ENCODE measurements at places on chromosomes 7 and 10.

DNA sequence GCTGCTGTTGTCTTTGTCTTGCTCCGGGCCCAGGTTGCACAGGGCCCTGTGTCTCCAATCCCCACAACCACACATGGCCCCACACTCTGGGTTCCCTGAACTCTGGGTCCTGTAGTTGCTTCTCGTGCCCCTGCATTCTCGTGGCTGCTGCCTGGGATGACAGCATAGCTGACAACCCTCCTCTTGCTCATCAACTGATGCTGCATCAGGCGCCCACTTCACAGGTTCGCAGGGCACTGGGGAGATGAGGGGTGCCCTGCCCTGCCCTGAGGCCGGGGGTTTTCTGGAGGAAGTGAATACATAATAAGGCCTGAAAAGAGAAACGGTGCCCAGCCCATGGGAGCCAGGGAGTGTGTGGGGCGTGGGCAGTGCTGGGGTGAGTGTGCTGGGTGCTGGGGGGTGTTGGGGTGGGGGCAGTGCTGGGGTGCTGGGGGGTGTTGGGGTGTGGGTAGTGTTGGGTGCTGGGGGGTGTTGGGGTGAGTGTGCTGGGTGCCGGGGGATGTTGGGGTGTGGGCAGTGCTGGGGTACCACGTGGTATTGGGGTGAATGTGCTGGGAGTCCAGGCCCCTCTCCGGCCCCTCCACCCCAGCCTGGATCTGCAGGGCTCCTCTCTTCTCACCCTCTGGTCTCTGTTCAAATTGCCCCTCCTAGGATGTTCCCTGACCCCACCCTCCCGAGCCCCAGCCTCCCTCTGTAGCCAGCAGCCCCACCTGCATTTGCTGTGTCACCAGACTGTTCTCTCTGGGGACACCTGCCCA is 2.0 kb upstream of the MTG1 start:
- DNase-seq, result no peak

DNA sequence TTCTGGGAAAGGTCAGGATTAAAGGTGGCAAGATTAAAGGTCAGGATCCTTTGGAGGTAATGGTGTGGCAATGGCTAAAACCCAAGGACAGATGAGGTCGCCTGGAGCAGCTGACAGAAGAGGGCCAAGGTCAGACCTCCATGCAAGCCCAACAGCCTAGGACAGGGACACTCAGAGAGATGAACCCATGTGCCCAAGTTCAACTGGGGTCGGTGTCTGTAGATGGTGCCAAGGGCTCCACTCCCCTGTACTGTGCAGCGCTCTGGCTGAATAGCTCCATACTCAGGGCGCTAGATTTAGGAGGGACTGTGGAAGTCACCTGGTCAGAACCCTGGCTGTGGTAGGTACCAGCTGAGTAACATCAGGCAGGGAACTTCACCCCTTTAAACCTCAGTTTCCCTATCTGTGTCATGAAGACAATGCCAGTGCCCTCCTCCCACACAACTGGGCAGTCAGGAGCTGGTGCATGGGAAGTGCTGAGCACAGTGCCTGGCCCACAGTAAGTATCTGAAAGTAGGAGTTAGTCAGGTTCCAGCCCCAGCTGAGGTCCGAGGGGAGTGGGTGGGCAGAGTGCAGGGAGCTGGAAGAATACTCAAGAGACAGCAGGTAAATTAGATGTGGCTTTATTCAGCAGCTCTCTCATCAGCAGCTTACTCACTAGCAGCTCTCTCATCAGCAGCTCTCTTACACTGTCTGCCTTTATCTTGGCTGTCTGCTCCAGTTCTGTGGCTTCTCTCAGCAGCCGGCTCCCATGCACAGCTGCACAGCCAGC is 327.1 kb downstream of the GLRX3 start:
- no peak for DNase-seq

DNA sequence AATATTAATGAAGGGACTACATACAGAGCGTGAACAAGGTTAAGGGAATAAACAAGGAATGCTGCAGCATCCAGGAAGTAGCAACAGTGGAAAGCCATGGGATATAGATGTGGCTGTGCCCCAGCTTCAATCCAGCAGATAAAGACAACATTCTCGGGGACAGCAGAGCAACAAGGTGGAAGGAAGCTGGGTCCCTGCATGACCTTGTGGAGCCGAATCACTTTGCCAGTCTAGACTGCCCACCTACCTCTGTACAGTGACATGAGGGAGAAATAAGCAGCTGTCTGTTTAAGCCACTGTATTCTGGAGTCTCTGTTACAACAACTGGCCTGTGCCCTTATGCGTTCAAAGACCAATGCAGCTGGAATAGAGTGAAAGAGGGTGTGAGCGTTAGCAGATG is 30.1 kb upstream of the SAMD8 start:
- no peak for DNase-seq

- no peak for DNase-seq
Measured at GRCh38 chr10:78524941-78525340, 491.3 kb downstream of the RPS24 start.

- no peak for DNase-seq
Measured at GRCh38 chr7:110358028-110358427, 732.9 kb upstream of the LRRN3 start.

DNA sequence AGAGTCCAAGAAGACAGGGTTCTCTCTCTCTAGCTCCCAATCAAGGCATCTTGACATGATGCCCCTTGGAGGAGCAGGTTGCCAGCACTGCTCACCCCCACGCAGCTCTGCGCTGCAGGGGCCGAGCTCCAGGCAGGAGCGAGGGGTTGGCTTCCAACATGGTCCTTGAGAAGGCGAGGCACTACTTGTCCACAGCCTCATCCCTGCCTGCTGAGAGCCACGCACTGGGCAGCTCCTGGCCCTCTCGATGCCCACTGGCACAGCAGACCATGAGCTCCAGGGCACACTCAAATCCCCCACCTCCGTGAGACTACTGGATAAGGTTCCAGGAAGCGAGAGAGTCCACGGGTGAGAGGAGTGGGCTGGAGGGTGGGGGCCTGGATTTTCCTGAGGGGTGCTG is 31.1 kb downstream of the RAMP3 start:
- DNase-seq, result no peak

GRCh38 chr10:31118556-31118955 is 86.9 kb upstream of the ZNF438 start:
- no peak for DNase-seq

DNA sequence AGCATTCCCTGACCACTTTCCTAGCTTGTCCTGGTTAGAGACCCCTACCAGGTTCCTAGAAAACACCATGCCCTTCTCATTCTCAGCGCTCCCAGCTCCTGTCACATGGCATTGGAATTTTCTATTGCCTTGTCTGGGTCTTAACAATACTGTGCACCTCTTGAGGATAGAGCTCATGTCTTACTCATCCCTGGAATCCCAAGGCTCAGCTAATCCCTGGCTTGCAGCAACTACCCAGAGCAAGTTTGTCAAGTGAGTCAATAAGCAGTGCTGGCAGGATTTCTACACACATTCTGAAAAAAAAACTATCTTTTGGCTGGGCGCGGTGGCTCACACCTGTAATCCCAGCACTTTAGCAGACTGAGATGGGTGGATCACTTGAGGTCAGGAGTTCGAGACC is 11.7 kb upstream of the PRDX3 start:
- DNase-seq, result no peak

- no peak for DNase-seq
Measured at GRCh38 chr10:90168244-90168643, 466.9 kb downstream of the KIF20B start.

- DNase-seq, result no peak
Measured at GRCh38 chr10:43861966-43862751, 213.5 kb upstream of the ZNF32 start.

GRCh38 chr10:670038-670437 is 19.4 kb downstream of the DIP2C start:
- DNase-seq, result no peak

- DNase-seq, result no peak
Measured at GRCh38 chr7:153939654-153940053, 112.5 kb upstream of the DPP6 start.

GRCh38 chr10:132861884-132862461 is 76.0 kb upstream of the NKX6-2 start:
- no peak for DNase-seq

DNA sequence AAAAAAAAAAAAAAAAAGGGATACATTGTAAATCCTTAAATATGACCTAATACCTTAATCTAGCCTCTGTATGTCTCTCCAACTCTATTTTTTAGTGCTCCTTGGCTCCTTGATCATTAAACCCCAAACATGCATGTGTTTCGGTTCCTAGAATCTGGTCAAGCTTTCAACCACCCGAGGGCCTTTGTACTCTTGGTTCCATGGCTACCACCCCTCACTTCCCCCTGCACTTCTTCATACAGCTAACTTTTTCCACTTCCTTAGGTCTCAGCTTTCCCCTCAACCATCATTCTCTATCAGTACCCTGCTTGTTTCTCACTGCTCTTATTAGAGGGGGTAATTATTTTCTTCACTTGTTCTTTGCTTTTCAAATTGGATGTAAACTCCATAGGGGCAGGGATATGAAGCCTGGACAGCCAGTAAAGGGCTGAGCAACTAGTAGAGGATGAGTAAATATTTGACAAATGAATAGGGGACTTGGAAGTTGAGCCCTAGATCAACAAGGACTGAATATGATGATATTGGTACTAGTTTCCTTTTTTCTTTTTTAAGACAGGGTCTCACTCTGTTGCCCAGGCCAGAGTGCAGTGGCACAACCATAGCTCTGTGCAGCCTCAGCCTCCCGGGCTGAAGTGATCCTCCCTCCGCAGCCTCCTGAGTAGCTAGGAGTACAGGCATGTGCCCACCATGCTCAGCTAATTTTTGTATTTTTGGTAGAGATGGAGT is 4.3 kb upstream of the GDI2 start:
- no peak for DNase-seq

GRCh38 chr7:129270077-129270476 is 45.2 kb downstream of the AHCYL2 start:
- no peak for DNase-seq

- DNase-seq, result no peak
Measured at GRCh38 chr7:47451851-47452205, 130.1 kb downstream of the TNS3 start.

- no peak for DNase-seq
Measured at GRCh38 chr7:12911053-12911452, 223.6 kb downstream of the ARL4A start.

GRCh38 chr7:142867398-142868187 is 12.7 kb downstream of the EPHB6 start:
- DNase-seq, result no peak

DNA sequence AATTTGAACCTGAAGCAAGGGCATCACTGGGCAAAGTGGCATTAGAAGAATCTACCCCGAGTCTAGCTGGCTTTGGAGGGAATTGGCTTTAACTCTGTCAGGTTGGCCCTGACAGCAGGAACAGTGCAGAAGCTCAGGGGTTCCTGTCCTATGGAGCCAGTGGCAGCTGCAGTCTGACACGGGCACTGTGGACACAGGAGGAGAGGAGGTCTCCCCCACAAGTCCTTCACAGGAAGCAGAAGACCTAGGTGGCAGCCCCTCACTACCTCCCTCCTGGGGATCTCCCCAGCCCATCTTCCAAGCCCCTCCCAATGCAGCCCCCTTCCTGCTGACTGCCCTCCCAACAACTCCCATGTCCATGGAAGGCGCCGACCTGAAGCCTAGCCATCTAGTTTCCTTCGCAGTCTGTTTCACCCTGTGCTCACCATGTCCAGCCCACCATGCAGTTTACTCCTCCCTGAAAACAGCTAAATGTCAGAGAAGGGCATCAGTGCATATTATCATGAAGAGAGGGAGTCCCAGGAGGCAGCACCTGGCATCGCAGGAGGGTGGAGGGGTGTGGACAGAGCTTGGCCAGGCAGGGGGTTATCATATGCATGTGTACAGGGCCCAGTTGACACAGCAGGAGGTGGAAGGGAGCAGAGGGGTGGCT is 17.9 kb upstream of the GDF10 start:
- DNase-seq, result no peak

GRCh38 chr10:117635826-117636225 is 93.3 kb downstream of the EMX2 start:
- no peak for DNase-seq

- DNase-seq, result no peak
Measured at GRCh38 chr7:28176174-28176573, 4.4 kb downstream of the JAZF1 start.

DNA sequence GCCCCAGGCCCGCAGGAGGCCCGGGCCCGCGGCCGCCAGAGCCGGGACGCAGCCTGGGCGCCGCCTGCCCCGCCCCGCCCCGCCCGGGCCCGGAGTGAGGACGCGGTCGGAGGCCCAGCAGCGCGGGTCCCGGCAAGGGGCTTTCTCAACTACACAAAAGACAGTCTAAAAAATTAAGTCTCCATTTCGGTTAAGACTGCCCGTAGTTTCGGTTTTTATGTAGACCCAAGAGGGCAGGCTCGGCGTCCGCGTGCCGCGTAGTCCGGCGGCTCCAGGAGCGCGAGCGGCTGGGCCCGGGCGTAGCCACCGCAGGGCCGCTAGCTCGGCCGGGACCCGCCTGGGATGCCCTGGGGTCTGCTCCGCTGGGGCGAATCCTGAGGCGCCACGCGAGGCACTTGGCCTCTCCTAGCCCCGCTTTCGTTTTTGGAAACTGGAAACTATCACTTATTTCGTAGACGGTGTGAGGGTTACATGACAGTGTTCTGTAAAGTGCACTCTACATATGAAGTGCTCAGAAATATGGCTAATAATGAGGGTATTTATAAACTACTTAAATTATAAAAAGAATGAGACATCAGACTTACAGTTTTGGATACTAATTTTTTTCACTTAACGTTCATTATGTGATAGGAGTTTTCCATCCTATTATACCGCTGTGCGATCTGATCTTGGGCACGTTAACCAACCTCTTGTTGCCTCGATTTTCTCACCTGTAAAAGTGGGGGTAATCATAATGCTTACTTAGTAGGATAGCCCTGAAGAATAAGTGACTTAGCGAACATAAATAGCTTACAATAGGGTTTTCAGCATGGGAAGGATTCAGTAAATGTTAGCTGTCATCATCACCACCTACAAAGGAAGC is 573 bp downstream of the BLVRA start:
- peak; percentile 11 for DNase-seq

DNA sequence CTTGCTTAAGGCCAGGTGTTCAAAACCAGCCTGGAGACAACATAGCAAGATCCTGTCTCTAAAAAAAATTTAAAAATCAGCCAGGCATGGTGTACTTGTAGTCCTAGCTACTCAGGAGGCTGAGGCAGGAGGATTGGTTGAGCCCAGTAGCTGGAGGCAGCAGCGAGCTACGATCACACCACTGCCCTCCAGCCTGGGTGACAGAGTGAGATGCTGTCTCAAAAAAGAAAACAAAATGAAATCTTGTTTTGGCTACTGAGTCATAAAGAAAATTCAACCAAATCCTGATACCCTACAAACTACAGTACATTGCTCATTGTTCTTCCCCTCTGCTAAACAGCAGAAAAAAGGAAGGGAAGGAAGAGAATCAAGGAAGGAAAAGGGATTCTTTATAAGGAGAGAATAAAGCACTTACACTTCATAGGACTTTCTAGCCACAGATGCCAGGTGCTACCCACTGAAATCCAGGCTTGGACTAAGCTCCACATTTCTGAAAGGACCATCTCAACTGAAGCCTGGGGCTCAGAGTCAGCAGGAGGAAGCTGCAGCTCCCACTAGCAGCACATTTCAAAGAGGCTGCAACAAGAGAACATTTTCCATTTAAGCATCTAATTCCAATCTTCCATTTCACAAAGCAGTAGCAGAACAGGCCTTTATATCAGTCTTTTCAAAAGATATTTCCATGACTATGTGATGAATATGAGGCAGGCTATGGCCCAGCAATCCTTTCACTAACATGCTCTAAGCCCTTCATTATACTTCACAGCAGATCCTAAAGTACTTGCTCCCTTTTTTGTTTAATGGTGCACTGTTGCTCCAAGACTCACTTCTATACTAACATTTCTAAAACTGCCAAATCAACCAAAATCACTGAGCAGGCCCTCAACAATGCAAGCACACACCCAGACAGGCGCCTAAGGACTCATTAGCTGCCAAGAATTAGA is 13.5 kb downstream of the TNPO3 start:
- no peak for DNase-seq

Measured in CD8-positive, alpha-beta T cell (primary cell).